ENCODE measurements at places on chromosomes 6 and 20.

GRCh38 chr6:90413867-90414266 is 117.2 kb upstream of the BACH2 start:
- DNase-seq, result no peak

GRCh38 chr6:101429845-101430244 is 36.3 kb downstream of the GRIK2 start:
- no peak for DNase-seq

GRCh38 chr6:32852844-32853540 is 512 bp downstream of the TAP1 start:
- DNase-seq, result peak; percentile 68

- DNase-seq, result no peak
Observed at GRCh38 chr6:104134876-104135275, 724.8 kb downstream of the HACE1 start.

- no peak for DNase-seq
Observed at GRCh38 chr6:112085286-112086065, 1.8 kb downstream of the TUBE1 start.

DNA sequence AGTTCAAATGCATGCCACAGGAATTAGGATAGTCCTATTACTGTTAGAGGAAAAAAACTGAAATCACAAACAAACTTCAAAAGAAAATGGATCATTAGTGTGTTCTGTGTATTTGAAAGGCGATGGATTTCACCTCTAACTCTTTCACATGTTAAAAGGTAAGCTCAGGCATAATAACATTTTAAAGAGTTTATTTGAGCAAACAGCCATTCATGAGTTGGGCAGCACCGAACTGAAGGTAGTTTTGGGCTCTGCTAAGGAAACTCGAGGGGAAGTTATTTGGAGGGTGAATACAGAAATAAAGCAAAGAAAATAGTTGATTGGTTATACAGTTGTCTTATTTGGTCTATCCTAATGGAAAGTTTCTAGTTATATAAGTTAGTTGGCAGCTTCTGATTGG is 546.5 kb upstream of the POU3F2 start:
- DNase-seq, result no peak

GRCh38 chr6:25794784-25795183 is 37.1 kb downstream of the SLC17A1 start:
- DNase-seq, result no peak

DNA sequence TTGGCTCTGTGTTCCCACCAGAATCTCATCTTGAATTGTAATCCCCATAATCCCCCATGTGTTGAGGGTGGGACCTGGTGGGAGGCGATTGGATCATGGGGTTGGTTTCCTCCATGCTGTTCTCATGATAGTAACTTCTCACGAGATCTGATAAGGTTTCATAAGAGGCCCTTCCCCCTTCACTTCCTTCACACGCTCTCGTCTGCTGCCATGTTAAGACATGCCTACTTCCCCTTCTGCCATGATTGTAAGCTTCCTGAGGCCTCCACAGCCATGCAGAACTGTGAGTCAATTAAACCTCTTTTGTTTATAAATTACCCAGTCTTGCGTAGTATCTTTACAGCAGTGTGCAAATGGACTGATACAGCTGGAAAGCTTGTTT is 90.0 kb downstream of the ELOVL5 start:
- no peak for DNase-seq

- no peak for DNase-seq
Observed at GRCh38 chr6:45815466-45816125, 200.1 kb downstream of the CLIC5 start.

- no peak for DNase-seq
Observed at GRCh38 chr6:9521152-9521530, 893.7 kb downstream of the TFAP2A start.

GRCh38 chr6:118641042-118641441 is 10.3 kb downstream of the CEP85L start:
- DNase-seq, result peak; percentile 14

- no peak for DNase-seq
Observed at GRCh38 chr6:62229231-62229630, 56.8 kb downstream of the KHDRBS2 start.

DNA sequence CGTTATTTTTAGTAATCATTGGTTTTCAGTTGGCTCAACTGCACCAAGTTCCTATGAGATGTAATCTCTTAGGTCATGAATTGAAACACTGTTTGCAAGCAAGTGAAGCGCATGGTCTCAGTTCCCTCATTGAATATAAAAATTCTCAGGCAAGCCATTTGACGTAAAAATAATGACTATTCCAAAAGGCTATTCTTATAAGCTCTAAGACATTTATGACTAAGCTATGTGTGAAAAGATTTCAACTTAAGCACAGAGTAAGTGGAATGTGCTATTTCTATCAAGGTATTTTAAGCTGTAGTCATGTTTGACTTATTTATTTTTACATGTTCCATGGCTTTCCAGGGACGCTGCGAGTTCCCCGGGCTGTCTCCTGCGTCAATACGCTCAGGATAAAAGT is 248.5 kb downstream of the THBS2 start:
- no peak for DNase-seq

DNA sequence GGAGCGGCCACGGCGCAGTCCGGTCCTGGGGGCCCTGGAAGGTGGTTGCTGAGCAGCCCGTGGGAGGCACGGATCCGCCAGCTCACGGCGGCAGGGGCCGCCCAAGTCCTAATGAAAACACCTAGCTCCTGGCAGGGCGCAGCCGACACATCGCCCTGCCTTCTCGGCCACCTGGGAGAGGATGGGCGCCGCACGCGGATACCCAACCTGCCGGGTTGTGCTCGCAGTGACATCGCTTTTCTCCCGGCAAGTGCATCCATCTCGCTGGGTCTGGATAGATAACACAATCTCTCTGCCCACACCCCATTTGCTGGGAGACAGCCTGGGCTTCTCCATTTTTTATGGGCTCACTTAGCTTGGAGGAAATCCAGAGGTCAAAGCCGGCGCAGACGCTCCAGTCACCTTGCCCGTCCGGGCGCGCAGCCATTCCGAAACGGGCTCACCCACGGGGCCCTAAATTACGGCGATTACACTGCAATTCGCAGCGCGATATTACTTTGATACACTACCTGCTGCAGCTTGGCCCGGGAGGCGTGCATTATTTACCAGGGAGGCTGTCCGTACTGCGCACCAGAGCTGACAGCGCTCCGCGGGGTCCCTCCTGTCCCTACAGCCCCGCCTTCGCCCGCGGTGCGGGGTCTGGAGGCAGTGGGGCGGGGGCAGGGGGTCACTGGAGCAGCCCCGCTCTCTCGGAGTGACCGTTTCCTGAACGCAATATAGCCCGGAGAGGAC is 36.2 kb upstream of the CCDC167 start:
- DNase-seq, result peak; percentile 29

GRCh38 chr6:166942393-166943168 is 13.8 kb downstream of the RNASET2 start:
- DNase-seq, result no peak

DNA sequence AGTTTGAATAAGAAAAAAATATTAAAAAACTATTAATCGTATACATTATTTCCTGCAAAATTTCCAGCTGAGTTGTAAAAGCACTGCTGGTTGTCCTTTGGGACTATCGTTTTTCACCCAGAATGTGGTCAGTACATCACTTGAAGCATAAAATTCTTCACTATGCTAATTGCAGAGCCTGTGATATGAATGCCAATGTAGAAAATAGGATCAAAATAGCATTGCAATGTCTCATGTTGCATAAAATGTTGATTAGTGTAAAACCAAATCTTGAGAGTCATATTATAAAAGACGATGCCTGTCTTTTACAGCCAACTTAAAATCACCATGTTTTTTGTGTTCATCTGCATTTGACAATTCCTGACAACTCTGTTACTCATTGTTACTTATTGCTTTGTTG is 207.7 kb downstream of the MMUT start:
- no peak for DNase-seq

GRCh38 chr20:58407201-58407873 is 18.3 kb downstream of the VAPB start:
- DNase-seq, result no peak

DNA sequence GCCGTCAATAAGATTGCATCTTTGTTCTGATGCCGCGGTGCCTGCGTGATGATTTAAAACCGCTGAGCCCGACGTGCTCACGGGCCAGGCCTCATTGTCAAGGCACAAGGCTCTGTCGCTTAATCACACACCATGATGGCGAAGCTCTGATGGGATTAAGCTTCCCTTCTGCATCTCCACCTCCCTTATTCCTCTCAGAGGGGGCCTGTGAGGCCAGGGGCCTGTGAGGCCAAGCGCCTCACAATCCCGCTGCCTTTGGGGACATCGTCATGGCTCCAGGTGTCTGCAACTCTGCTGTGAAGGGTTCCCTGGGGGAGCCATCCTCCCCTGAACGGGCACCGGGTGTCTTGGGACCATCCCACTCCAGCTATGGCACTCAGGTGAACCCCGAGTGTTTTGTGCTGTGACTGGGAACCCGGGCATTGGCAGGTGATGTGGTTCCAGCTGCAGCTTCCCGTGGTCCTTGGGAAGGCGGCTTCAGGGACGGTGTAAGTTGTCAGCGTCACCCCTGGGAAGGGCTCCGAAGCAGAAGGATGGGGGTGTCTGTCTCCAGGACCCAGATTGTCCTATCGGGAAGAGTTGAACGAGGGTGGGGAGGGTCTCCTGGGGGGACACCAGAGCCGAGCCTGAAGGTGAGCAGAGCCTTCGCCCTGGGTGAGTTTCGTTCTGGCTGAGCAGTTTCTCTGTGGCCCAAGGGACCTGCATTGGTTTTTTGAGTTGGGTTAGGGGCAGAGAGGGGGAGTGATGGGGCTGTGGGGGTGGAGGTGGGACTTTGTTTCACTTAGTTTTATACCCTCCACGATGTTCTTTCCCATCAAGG is 18.0 kb upstream of the BHLHE23 start:
- no peak for DNase-seq

DNA sequence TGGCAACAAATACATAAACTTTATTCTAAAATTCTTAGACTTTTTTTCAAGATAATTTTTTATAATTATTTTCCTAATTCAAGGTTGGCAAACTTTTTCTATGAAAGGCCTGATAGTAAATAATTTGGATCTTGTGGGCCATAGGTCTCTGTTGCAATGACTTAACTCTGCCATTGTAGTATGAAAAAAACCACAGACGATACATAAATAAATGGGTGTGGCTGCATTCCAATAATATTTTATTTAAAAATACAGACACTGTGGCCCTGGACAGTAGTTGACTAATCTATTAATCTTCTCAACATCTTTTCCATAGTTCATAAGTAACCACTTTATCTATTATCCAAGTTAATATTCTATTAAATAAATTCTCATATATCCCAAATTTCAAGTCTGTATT is 281.1 kb downstream of the SYNE1 start:
- peak; percentile 20 for DNase-seq

Data from adipocyte (in vitro differentiated cells).